NCI-H2107 (cell line): ENCODE measurements at places on chromosomes 7 and 10.

GRCh38 chr10:124636271-124636995 lies 107.7 kb downstream of the FAM53B start:
- DNase-seq, result no peak

DNA sequence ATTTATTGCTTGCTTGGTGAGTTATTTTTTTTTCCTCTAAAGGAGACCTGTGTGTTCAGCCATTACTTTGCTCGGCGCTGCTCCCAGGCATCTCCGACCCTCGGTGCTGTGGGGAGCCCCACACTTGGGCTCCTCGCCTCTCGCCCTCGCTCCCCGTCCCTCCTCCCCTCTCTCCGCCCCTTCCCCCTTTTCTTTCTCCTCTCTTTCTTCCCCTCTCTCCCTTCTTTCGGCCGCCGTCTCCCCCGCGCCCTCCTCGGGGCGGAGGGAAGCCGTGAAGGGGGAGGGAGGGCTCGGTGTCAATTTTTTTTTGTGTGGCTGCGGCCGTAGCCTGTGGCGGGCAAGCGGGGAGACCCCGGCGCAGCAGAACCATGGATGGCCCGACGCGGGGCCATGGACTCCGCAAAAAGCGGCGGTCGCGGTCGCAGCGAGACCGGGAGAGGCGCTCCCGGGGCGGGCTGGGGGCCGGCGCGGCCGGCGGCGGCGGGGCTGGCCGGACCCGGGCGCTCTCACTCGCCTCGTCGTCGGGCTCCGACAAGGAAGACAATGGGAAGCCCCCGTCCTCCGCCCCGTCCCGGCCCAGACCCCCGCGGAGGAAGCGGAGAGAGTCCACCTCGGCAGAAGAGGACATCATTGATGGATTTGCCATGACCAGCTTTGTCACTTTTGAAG lies 1.1 kb downstream of the AUTS2 start:
- no peak for DNase-seq

GRCh38 chr10:49174261-49174925 lies 13.8 kb downstream of the TMEM273 start:
- DNase-seq, result no peak

- peak; percentile 52 for DNase-seq
Measured at GRCh38 chr7:97024209-97025129, at the start of gene DLX5. DLX5 (minus strand) TSS chr7:97024831; CDS start chr7:97024623, 208 bp downstream.

DNA sequence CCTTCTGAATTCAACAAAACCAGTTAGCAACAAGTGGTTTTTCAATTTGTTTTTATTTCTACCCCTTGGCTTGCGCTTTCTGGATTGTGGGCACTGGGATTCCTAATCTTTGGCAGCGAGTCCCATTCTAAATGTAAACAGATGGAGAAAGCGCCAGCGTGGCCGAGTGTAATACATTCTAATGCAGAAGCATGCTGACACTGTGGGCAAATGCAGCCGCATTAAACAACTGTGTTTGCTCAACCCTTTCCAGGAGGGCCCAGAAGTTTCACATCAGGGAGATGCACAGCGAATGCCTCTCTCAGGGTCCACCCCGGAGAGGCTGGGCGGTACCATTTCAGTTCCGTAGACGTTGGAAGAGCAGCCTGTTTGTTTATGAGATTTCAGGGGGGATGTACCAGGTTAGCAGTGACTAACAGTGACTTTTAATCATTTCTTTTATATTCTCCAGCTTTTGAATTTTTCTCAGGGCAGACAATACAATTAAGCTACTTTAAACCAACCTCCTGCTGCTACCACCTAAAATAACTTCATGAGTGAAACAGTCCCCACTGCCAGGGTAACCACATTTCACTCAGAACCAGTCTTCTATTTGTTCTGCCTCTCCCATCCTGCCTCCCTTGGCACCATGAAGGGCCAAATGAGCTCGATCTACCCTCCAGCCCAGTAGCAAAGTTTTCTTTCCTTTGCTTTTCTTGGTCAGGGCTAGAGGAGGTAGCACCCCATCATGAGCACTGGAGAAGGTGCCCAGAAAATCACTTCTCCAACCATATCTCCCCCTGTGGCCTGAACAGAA lies 164.2 kb upstream of the ITGB1 start:
- no peak for DNase-seq
